ENCODE measurements at places on chromosomes 1 and 21.
A peak's percentile ranks its signal among the peaks of the same experiment; 100 is the strongest.

DNA sequence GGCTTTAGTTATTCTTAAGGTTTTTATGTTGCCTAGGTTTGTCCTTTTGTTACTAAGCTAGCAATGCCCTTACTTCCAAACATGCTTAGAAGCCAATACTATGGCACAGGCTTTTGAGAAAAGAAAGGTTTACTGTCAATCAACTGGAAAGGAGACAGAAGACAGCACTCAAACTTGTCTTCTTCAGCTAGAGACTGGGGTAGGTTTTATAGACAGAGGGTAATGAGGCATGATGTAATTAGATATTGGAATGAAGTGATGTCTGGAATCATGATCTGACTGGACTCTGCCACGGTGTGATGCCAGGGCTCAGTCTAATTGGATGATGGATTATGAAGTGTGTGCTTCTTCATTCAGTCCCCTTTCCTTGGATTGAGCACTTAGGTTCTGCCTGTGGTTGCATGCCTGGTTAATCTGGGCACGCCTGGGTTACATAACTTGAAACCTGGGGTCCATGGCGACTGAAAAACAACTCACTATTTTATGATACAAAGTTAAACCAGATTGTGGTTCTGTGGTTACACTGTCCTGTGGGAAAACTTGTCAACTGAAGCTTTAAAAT lies 625.8 kb downstream of the BRINP3 start:
- no peak for DNase-seq

DNA sequence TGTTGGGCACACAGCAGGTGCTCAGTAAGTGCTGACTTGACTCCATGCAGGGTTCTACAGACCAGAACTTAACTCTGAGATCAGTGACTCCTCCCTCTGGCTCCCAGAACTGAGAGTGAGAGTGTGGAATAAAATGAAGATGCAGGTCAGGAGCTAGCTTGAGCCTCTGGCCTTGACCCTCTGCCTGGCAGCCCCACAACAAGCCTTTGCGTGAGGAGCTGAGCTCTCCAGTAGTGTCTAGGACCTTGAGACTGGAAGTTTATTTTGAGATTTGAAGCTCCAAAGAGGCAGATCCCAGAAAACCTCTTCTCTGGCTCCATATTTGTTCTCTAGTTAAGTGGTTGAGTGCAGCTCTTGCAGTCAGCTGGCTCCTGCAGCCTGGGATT lies 3.4 kb upstream of the WNT2B start:
- no peak for DNase-seq

- no peak for DNase-seq
Measured at GRCh38 chr1:164601399-164602100, 42.6 kb downstream of the PBX1 start.

GRCh38 chr1:230077436-230078213 lies 10.6 kb downstream of the GALNT2 start:
- no peak for DNase-seq

DNA sequence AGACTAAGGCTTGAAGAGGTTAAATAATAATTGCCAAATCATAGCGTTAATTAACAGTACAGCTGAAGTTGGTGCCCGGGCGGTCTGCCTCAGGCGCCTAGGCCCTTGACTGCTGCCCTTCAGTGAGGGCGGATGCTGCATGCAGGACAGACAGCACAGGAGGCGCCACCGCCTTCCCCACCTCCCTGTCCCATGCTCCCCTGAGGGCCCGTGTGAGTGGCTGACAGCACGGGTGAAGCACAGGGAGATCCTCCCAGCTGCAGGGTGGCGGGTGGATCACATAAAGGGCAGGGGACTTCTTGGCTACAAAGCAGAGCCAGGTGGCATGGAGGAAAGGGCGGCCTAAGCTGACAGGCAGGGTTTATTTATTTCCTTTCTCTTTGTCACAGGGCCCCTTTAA lies 49.1 kb downstream of the DDX20 start:
- DNase-seq, result no peak

- no peak for DNase-seq
Measured at GRCh38 chr1:36436821-36437220, 13.4 kb downstream of the OSCP1 start.

DNA sequence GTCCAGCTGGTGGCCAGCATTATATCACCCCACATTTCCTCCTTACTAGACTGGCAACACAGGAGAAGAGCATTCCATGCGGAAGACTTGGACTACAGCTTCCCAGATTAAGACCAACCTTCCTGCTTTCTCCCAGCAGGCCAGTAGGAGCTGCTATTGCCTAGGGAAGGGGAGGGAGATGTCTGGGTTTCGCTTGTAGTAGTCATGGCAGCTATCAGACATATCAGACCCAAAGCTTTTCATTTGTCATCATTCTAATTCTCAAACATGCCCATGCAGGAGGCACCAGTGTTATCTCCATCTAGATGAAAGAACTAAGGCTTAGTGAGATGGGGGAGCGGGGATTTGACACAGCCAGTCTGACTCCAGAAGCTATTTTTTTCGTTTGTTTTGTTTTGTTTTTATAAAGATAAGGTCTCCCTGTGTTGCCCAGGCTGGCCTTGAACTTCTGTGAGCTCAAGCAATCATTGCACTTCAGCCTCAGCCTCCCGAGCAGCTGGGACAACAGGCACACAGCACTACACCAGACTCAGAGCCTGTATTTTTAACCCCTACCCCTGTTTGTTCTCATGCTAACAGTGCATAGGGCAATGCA lies 4.5 kb downstream of the PLA2G2A start:
- no peak for DNase-seq

GRCh38 chr1:58796416-58796815 lies 12.6 kb upstream of the JUN start:
- DNase-seq, result no peak

GRCh38 chr1:101453844-101454243 lies 217.0 kb downstream of the S1PR1 start:
- peak; percentile 74 for DNase-seq

Data from DND-41 (cell line).